GM12878 (cell line): ENCODE measurements at places on chromosomes 7 and 10. TPM values are rescaled to one million over a fixed set of nuclear protein-coding genes. Genes with fewer than 3 reads are reported as not detected.

Gene FBXL13
- 0.16 and 0.95 TPM in 2 replicates for total RNA-seq

Gene FAM241B
- 0.37 and 0.62 TPM in 2 replicates for total RNA-seq

Gene SPDYE2
- not detected in 2 replicates for total RNA-seq

Gene HABP2
- 0.13 and 0.16 TPM in 2 replicates for total RNA-seq

Gene GCK
- total RNA-seq: 0.24 TPM in 1 of 2 replicates, not detected in the other

Gene CACNB2
- 0.93 and 1.1 TPM in 2 replicates for total RNA-seq

Gene PDSS1
- total RNA-seq: 23.9 and 25.4 TPM in 2 replicates

Gene CYP17A1
- total RNA-seq: 1.9 and 2.1 TPM in 2 replicates

Gene GPR15LG
- 1.3 and 1.5 TPM in 2 replicates for total RNA-seq

Gene AKR1C4
- not detected in 2 replicates for total RNA-seq

Gene MINDY3
- 13.9 and 14.6 TPM in 2 replicates for total RNA-seq

Gene HEPACAM2
- not detected in 2 replicates for total RNA-seq

DNA sequence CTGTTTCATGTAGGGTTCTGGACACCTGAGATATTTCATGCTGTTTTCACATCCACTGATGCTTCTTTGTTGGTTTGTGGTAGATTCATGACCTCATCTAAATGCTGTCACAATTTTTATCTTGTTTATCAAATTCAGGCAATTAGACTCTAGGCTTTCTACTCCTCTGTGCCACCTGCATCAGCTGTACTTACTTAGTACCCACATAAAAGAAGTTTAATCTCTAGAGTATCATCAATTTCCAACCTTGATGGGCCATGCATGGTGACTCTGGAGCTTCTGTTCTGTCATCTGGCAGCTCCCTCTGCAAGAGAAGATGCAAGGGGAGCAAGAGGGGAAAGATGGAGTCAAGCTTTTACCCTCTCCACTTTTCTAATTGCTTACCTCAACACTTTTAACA, 195.9 kb upstream of the VWC2 start:
- DNase-seq: no peak
- H3K4me1 ChIP-seq: no peaks in the 10 kb centered on the region
- no peaks in the 10 kb centered on the region for H3K27me3 ChIP-seq
- H3K4me3 ChIP-seq: no peak overlapping the region
- no peaks in the 10 kb centered on the region for H3K36me3 ChIP-seq

DNA sequence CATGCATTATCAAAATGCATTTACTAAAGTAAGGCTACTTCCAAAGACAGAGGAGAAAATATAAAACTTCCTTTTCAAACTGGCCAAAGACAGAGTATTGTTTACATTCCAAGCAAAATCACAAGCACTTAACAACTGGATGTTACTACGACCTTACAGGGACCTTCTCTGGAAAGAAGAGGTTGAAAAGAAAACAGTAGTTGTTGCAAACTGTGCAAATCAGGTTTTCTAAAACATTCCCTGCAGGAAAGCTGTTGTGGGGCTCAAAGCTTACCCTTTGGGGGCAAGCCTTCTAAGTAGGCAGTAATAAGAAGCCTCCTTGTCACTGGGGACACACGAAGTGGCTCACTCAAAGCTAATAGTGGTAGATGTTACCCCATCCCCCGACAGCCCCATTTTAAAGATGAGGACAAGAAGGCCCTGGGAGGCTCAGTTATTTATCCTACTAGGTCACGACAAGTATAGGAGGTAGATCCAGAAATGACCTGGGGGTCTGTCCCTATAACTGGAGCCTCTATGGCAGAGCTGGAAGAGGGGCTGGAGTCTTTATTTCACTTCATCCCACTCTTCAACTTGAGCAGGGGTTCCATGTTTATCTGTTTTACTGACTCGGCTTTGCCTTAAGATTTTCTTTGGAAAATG, 46.6 kb downstream of the ATXN7L1 start:
- H3K4me3 ChIP-seq: no peak overlapping the region
- H3K4me1 ChIP-seq: no peaks in the 10 kb centered on the region; the same call in 1 of the 2 replicates
- H3K27ac ChIP-seq: no peak overlapping the region
- peaks cover 4% of the 10 kb centered on the region for H3K27me3 ChIP-seq
- no peak for DNase-seq
- no peaks in the 10 kb centered on the region for H3K36me3 ChIP-seq

DNA sequence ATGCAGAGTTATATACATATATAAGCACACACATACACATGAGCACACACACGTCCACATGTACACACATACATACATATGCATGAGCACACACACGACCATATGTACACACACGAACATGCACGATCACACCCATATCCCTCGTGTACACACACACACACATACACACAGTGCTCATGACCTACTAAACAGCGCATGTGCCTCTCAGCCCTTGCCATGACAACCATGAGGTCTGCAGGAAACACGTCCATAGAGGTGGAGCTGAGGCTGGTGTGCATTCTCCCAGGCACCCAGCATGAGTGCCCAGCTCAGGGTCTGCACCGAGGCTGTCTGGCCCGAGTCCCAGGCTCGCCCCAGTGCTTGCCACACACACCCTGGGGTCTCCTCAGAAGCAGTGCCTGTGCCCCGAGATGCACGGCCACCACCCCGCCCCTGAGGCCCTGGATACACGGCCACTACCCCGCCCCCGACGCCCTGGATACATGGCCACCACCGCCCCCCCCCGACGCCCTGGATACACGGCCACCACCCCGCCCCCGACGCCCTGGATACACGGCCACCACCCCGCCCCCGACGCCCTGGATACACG, 529.6 kb downstream of the DNAJB6 start:
- no peaks in the 10 kb centered on the region for H3K4me1 ChIP-seq
- H3K4me3 ChIP-seq: no peak overlapping the region
- no peaks in the 10 kb centered on the region for H3K27me3 ChIP-seq
- no peaks in the 10 kb centered on the region for H3K36me3 ChIP-seq

GRCh38 chr7:48781752-48782151, 142.6 kb upstream of the CDC14C start:
- no peak overlapping the region for H3K4me3 ChIP-seq
- no peak overlapping the region for H3K27ac ChIP-seq
- H3K4me1 ChIP-seq: no peaks in the 10 kb centered on the region
- H3K36me3 ChIP-seq: no peaks in the 10 kb centered on the region

GRCh38 chr10:50561266-50561665, 62.5 kb downstream of the SGMS1 start:
- H3K4me1 ChIP-seq: no peaks in the 10 kb centered on the region
- H3K36me3 ChIP-seq: no peaks in the 10 kb centered on the region
- no peak overlapping the region for H3K4me3 ChIP-seq
- no peaks in the 10 kb centered on the region for H3K27me3 ChIP-seq
- H3K27ac ChIP-seq: no peak overlapping the region
- DNase-seq: no peak

GRCh38 chr7:33719059-33719581, 186.2 kb upstream of the BMPER start:
- no peaks in the 10 kb centered on the region for H3K36me3 ChIP-seq
- no peak for DNase-seq
- no peak overlapping the region for H3K27ac ChIP-seq
- H3K4me3 ChIP-seq: no peak overlapping the region

GRCh38 chr7:85060696-85061095, 126.2 kb downstream of the SEMA3D start:
- H3K4me3 ChIP-seq: no peak overlapping the region
- H3K27me3 ChIP-seq: no peaks in the 10 kb centered on the region
- no peaks in the 10 kb centered on the region for H3K4me1 ChIP-seq
- no peak overlapping the region for H3K27ac ChIP-seq

- no peaks in the 10 kb centered on the region for H3K4me1 ChIP-seq
- H3K27me3 ChIP-seq: no peaks in the 10 kb centered on the region
These were observed 32.5 kb upstream of the FEZF1 start for GRCh38 chr7:122337011-122337410.

- H3K27ac ChIP-seq: peak overlapping the region; percentile 53; the same call in 1 of the 2 replicates
- H3K27me3 ChIP-seq: no peaks in the 10 kb centered on the region
- DNase-seq: no peak
- H3K36me3 ChIP-seq: 0 out of 2 replicates have a peak, but pooled peaks cover 2% of the 10 kb centered on the region
- H3K4me1 ChIP-seq: peaks cover 7% of the 10 kb centered on the region
- peak overlapping the region; percentile 88 for H3K4me3 ChIP-seq
These were observed 605 bp downstream of the SUFU start for GRCh38 chr10:102504179-102504975.

GRCh38 chr10:79070606-79071395, 2.0 kb downstream of the ZMIZ1 start:
- peak overlapping the region; percentile 84 for H3K4me3 ChIP-seq
- DNase-seq: no peak
- peaks cover 13% of the 10 kb centered on the region for H3K4me1 ChIP-seq
- H3K27ac ChIP-seq: no peak overlapping the region

- no peak overlapping the region for H3K27ac ChIP-seq
- no peaks in the 10 kb centered on the region for H3K36me3 ChIP-seq
- H3K4me3 ChIP-seq: no peak overlapping the region
- H3K27me3 ChIP-seq: no peaks in the 10 kb centered on the region
These were observed 41.8 kb upstream of the HYCC1 start for GRCh38 chr7:23055582-23056178.

- H3K4me1 ChIP-seq: peaks cover 7% of the 10 kb centered on the region
- DNase-seq: peak; percentile 40
- H3K27ac ChIP-seq: no peak overlapping the region
- peak overlapping the region; percentile 86 for H3K4me3 ChIP-seq
These were observed 2.9 kb upstream of the HMX3 start for GRCh38 chr10:123132576-123133477.

- H3K36me3 ChIP-seq: no peaks in the 10 kb centered on the region; the same call in 1 of the 2 replicates
- H3K27ac ChIP-seq: no peak overlapping the region; the same call in 1 of the 2 replicates
- DNase-seq: no peak
- no peaks in the 10 kb centered on the region for H3K27me3 ChIP-seq
- 0 out of 2 replicates have a peak overlapping the region, but pooled peaks have one; percentile 12 for H3K4me3 ChIP-seq
- peaks cover 10% of the 10 kb centered on the region for H3K4me1 ChIP-seq
These were observed 19.1 kb downstream of the UBE2H start for GRCh38 chr7:129933627-129934026.

DNA sequence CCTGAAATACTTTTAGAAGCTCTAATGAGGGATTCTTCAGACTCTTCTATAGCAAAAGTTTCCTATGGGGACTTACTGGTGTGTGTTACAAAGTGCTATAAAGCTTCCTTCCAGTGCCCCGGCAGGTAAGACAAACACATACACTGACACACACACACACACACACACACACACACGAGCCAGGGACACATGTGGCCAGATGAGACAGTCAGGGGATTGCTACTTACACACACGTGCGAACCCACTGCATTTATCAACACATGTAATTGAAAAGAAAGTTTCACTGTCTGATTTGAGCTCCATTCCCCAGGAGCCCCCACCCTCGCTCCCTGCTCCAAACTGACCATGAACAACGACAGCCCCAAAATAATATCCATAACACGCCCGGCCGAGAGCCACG, 119.8 kb downstream of the PRPF18 start:
- H3K27me3 ChIP-seq: no peaks in the 10 kb centered on the region
- DNase-seq: no peak
- H3K36me3 ChIP-seq: peaks cover 2% of the 10 kb centered on the region
- H3K27ac ChIP-seq: peak overlapping the region; percentile 92
- peak overlapping the region; percentile 86 for H3K4me3 ChIP-seq
- H3K4me1 ChIP-seq: peaks cover 19% of the 10 kb centered on the region

DNA sequence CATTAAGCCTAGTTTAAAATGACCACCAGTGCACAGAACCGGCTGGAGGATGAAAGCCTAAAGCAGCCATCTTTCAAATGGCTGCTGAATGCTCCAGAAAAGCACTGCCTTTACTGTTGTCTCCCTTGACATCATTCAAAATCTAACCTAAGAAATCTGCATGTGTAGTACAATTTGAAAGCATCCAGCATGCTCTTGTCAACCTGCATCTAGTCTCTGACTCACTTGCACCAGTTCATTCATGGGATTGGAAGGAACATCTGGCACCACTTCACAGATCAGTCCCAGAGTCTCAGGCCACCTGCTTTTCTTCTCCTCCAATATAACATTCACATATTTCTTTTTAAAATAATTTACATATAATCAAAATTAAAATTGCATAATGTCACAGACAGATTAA, 76.2 kb downstream of the RNF133 start:
- H3K4me1 ChIP-seq: no peaks in the 10 kb centered on the region
- no peak for DNase-seq
- H3K4me3 ChIP-seq: no peak overlapping the region
- no peaks in the 10 kb centered on the region for H3K36me3 ChIP-seq
- no peaks in the 10 kb centered on the region for H3K27me3 ChIP-seq

GRCh38 chr7:76074972-76075370, 27.1 kb downstream of the MDH2 start:
- no peaks in the 10 kb centered on the region for H3K27me3 ChIP-seq
- no peaks in the 10 kb centered on the region for H3K36me3 ChIP-seq
- H3K4me3 ChIP-seq: no peak overlapping the region

- no peaks in the 10 kb centered on the region for H3K4me1 ChIP-seq
- H3K36me3 ChIP-seq: no peaks in the 10 kb centered on the region
- no peak overlapping the region for H3K27ac ChIP-seq
- no peak for DNase-seq
These were observed 34.6 kb upstream of the UNC5B start for GRCh38 chr10:71177651-71178199.

DNA sequence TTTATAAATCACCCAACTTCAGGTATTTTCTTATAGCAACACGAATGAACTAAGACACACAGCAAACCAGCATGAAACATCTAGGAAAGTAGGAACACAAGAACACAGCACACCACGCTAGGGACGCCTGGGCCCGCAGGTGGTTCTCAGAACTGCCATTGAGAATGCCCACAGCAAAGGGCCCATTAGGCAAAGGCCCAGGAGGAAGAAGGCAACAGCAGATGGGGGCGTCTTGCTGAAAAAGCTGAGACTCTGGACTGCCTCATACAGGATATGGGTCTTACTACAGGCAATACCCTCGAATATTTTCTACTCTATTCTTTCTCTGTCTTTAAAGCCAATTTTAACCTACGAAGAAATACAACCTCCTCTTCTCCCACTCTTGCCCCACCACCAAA, 77.3 kb downstream of the PARD3 start:
- H3K4me1 ChIP-seq: no peaks in the 10 kb centered on the region
- DNase-seq: no peak
- H3K36me3 ChIP-seq: no peaks in the 10 kb centered on the region
- H3K4me3 ChIP-seq: no peak overlapping the region
- no peak overlapping the region for H3K27ac ChIP-seq
- no peaks in the 10 kb centered on the region; the same call in 1 of the 2 replicates for H3K27me3 ChIP-seq

GRCh38 chr7:113046453-113046852, 40.2 kb downstream of the GPR85 start:
- no peak overlapping the region for H3K4me3 ChIP-seq
- no peaks in the 10 kb centered on the region for H3K27me3 ChIP-seq
- no peak overlapping the region for H3K27ac ChIP-seq
- DNase-seq: no peak
- H3K36me3 ChIP-seq: no peaks in the 10 kb centered on the region

GRCh38 chr7:38453168-38453567, 178.0 kb downstream of the AMPH start:
- H3K36me3 ChIP-seq: no peaks in the 10 kb centered on the region
- H3K4me1 ChIP-seq: no peaks in the 10 kb centered on the region
- DNase-seq: no peak
- no peaks in the 10 kb centered on the region for H3K27me3 ChIP-seq
- no peak overlapping the region for H3K4me3 ChIP-seq

- no peaks in the 10 kb centered on the region; the same call in 1 of the 2 replicates for H3K36me3 ChIP-seq
- peak overlapping the region; percentile 88 for H3K27ac ChIP-seq
- no peaks in the 10 kb centered on the region for H3K27me3 ChIP-seq
- H3K4me3 ChIP-seq: peak overlapping the region; percentile 36
- peak; percentile 94 for DNase-seq
These were observed 27.1 kb downstream of the LRRC20 start for GRCh38 chr10:70355051-70356021.

- no peaks in the 10 kb centered on the region for H3K36me3 ChIP-seq
- H3K27ac ChIP-seq: no peak overlapping the region
- H3K4me1 ChIP-seq: no peaks in the 10 kb centered on the region
- H3K4me3 ChIP-seq: no peak overlapping the region
- DNase-seq: no peak
- H3K27me3 ChIP-seq: no peaks in the 10 kb centered on the region
These were observed 84.0 kb downstream of the C1GALT1 start for GRCh38 chr7:7266257-7266881.
